CD4-positive, alpha-beta T cell treated with Interleukin-1 beta for 1 hour (primary cell): ENCODE measurements at places on chromosomes 6 and 20.

GRCh38 chr6:167555836-167556235 is 230.9 kb downstream of the TTLL2 start:
- no peak for DNase-seq

- DNase-seq = no peak
These were observed 22.2 kb downstream of the RREB1 start for GRCh38 chr6:7129784-7130569.

DNA sequence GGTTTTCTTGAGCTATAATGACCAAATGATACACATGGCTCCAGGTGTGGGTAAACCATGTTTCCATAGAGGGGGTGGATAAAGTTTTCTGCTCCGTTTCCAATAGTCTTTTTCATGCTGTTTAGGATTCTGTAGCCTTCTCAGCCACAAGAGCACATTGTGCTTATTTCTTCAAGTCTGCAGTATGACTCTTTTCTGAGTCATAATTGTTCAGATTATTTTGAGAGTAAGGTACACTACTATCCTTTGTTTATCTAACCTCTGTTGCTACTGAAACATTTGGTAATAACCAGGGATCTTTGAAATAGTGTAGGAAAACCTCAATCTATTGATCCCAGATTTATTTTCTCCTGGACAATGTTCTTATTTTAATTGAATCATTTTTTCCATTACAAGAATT is 247.9 kb upstream of the BMP2 start:
- DNase-seq = no peak

DNA sequence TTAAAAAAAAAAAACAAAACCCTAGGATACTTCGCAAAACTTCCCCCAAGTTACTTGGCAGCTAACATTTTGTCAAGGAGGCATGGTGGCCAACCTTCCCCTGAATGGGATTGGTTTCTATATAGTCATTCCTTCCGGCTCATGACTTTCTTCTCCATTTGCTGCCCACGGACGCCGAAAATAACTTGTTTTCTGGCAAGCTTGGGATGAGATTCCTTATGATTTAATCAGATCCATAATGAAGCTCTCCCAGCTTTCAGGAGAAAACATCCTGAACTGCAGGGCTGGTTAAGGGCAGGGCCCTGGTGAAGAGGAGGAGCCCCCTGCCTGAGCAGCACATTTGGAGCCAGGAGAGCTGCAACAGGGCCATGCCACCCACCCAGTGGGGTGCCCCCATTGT is 49.9 kb downstream of the PPP1R16B start:
- no peak for DNase-seq

- DNase-seq = no peak
These were observed 250.8 kb upstream of the HTR1E start for GRCh38 chr6:86686496-86686895.

- no peak for DNase-seq
These were observed 92.8 kb upstream of the EPB41L1 start for GRCh38 chr20:36061754-36062153.

DNA sequence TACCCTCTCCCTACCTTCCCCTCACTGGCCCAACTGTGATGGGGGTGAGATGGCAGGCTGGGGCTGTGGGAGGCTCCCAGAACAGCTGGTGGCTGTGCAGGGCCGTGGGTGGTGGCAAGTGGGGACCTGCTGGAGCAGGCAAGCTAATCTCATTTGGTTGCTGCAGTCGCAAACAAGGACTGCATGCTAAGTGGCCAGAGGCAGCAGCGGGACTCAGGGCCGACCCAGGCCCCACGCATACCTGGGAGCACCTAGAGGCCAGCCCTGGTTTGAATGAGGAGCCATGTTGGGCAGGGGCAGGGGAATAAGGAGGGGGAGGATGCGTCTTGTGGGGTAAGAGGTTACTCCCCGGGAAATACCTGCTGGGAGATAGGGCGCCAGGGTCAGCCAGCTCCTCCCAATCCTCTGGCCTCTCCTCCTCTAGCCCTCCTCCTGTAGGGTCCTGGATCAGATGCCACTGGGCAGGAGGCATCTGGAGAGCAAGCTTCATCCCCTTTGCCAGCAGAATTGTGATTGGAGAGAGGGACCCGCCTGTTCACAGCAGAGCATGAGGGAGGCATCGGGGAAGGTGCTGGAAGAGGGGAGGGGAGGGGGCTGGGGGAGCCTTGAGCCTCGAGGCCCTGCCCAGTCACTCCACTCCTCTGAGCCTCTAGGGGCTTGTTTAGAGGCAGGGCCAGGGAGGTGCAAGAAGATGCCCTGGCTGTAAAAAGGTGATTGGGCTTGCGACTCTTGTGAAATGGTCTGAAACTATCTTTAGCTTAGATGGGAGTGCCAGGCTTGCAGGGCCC is 24.3 kb upstream of the CDH22 start:
- no peak for DNase-seq

DNA sequence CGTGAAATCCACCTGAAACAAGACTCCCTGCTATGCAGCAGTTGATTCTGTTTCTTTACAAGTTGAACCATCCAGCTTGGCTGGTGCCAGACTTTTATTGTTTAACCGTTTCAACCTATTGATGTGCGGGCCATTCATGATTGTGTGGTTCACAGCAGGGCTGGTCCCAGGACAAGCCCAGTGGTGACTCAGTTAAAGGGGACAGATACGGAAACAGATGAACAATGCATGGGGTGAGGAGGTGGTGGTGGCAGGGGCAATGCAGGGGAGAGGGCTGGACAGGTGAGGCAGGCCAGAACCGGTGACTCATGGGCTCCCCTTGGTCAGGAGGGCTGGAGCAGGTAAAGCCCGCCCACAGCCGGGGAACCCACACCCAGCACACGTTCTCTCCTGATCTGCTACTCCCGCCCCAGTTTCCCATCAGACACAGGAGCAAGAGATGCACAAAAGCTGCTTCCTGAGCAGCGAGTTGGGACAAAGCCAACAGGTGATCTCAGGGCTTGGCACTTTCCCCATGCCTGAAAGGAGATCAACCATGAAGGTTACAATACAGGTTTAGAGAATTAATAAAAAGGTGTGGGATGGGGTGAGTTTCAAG is 232.2 kb downstream of the LY86 start:
- no peak for DNase-seq

DNA sequence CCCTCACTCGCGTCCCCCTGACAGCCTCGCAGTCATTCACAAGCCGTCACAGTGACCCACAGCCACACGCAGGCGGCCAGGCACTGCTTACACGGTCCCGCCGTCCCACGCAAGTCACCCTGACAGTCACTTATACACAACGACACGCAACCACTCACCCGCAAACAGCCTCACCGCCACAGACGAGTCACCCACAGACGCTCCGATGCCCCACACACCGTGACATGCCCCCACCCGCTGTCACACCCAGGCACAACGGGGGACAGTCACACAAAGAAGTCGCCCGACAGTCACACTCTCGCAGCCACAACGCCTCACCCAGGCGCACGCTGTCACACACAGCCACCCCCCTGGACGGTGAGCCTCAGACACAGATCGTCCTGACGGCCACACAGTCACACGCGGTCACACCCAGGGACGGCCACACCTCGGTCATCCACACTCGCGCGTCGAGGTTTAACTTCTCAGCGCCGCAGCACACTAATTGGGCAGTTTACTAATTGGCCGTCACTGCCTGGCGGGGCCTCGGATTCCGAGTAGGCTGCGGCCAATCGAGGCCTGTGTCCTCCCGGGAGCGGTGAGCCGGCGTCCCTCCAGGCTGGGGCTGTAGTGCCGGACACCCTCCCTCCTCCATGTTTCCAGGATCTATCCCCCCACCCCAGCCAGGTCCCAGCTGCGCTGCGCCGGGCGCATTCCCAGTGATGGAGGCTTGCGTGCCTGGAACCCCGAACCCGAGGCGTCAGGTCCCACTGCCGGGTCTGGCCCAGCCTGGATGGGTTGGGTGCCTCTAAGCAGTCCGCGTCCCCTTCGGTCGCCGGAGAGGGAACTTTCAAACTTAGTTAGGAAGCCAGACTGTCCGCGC is 790 bp downstream of the TOX2 start:
- peak; percentile 39 for DNase-seq

- DNase-seq = no peak
These were observed 556.5 kb downstream of the DHX35 start for GRCh38 chr20:39518654-39519053.

DNA sequence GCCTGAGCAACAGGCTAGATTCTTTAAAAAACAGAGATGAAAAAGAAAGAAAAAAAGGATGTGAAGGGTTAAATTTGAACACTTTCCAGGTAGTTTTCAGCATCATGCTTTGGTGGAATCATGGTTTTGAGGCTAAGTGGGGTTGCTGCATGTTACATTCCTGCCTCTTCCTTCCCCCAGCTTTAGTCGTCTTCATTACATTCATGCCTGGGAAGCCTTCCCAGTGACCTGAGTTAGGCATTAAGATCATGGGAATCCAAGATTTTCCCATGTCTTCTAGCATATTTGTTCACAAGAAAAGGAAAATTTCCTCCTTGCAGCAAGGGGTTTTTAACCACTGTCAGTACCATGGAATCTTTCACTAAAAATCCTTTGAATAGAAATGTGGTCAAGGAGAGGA is 12.0 kb downstream of the TPX2 start:
- no peak for DNase-seq

DNA sequence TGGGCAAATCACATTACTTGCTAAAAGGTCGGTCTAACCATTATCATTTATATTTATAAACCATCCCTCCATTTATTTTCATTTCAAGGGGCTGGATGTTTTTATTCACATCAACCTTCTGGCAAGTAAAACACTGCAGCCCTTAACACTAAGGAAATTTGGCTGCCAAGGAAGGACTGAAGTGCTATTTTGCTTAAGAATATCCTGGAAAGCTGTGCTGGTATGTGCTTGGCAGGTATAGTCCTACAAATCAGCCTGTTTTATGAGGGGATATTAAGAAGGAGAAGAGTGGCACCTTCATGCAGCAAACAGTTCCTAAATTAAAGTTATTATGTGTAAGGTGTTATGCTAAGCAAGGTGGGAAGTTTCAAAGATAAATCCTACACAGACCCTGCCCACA is 9.8 kb downstream of the PHACTR2 start:
- no peak for DNase-seq

DNA sequence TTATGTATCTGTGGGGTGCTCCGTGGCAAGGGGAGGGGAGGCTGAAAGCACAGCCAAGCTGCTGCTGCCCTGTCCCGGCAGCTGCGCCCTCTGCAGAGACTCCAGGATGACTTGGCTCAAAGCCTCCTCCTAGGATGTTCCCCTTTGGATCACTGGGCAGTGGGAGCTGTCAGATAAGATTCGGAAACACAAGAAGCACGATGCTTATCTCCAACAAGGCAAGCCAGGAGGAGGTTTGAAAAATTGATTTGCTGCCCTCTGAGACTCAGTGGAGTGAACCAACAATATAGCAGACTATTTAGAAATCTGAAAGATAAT is 776.4 kb downstream of the C6orf118 start:
- no peak for DNase-seq

- no peak for DNase-seq
These were observed 54.3 kb upstream of the IYD start for GRCh38 chr6:150314230-150315188.

DNA sequence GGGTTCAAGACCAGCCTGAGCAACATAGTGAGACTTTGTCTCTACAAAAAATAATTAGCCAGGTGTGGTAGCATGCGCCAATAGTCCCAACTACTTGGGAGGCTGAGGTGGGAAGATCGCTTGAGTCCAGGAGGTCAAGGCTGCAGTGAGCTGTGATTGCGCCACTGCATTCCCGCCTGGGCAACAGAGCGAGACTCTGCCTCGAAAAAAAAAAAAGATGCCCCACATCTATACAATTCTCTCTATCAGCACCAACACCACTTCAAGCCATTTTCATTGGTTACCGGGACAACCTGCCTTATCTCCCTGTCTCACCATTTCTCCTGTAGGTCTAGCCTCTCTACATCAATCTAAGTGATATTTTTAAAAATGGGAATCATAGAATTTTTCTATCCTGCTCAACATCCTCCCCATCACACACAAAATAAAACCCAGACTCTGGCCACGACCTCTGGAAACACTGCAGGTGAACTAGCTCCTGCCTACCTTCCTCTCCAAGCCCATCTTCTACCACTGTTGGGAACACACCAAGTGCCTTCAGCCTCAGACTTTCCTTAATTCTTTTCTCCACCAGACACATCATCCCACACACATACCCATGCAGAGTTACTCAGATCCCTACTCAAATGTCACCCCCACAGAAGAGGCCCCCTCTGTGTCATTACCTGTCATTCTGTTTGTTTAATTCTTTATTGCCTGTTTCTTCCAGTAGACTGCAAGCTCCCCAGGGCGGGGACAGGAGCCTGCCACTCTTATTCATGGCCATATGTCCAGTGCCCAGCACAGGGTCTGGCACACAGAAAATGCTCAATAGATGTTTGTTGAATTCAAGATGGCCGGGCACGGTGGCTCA is 9.6 kb upstream of the PLTP start:
- DNase-seq = no peak

- DNase-seq = no peak
These were observed 100.4 kb downstream of the PXDC1 start for GRCh38 chr6:3650959-3651697.

DNA sequence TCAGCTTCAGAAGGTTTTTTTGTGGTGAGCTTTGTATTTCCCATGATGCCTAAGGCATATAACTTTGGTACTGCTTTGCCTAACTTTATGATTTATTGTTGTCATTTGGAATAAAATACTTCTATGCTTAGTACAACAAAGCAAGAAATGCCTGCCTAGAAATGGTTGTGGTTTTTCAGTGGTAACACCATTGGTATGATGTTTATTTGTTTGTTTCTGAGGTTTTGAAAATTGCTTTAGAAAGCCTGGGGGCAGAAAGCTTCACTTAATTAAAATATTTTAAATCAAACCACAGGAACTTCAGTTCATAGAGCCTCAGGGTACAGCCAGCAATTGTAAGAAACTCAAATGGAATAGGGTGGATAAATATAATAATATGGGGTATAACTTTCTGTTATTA is 351.2 kb upstream of the MAP3K7 start:
- DNase-seq = no peak
